Liver (tissue), 10 donors: ENCODE measurements at places on chromosomes 3 and 15. TPM values are rescaled to one million over a fixed set of nuclear protein-coding genes. Genes with fewer than 3 reads are reported as not detected.

DNA sequence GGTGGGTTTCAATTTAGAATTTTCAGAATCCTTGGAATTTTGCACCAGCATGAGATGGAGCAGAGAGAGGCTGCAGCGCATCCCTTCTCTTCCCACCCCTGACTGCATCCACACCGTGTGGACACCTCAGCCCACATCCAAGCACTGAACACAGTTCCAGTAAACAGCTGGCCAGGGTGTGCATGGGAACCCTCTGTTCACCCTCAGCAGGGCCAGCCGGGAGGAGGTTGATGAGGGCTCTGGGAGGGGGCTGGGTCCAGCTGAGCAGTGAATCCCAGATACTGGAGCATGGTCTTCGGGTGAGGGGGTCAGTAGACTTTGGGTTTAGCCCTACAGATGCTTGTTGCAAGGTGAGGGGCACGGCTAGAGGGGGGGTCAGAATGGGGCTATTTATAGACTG is 85.8 kb downstream of the RPLP1 start:
- DNase-seq, result no peak
- H3K36me3 ChIP-seq, result no peaks in the 10 kb centered on the region
- no peak overlapping the region for H3K27ac ChIP-seq
- no peak overlapping the region for H3K4me3 ChIP-seq
- H3K4me1 ChIP-seq, result no peaks in the 10 kb centered on the region

GRCh38 chr15:83955806-83956265 is 279.7 kb upstream of the GOLGA6L4 start:
- no peaks in the 10 kb centered on the region for H3K4me1 ChIP-seq
- no peak overlapping the region for H3K4me3 ChIP-seq
- H3K36me3 ChIP-seq, result no peaks in the 10 kb centered on the region
- no peak overlapping the region for H3K27ac ChIP-seq
- no peak for DNase-seq
- H3K27me3 ChIP-seq, result no peaks in the 10 kb centered on the region

DNA sequence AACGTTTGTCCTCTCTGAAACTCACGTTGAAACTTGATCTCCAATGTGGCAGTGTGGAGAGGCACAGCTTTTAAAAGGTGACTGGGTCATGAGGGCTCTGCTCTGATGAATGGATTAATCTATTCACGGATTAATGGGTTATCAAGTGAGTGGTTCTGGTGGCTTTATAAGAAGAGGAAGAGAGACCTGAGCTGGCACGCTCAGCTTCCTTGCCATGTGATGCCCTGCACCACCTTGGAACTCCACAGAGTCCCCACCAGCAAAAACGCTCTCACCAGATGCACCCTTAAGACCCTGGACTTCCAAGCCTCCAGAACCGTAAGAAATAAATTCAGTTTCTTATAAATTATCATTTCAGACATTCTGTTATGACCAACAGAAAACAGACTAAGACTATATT is 2.6 kb downstream of the PPP1R2 start:
- no peaks in the 10 kb centered on the region for H3K27me3 ChIP-seq
- H3K27ac ChIP-seq, result no peak overlapping the region
- no peak for DNase-seq

DNA sequence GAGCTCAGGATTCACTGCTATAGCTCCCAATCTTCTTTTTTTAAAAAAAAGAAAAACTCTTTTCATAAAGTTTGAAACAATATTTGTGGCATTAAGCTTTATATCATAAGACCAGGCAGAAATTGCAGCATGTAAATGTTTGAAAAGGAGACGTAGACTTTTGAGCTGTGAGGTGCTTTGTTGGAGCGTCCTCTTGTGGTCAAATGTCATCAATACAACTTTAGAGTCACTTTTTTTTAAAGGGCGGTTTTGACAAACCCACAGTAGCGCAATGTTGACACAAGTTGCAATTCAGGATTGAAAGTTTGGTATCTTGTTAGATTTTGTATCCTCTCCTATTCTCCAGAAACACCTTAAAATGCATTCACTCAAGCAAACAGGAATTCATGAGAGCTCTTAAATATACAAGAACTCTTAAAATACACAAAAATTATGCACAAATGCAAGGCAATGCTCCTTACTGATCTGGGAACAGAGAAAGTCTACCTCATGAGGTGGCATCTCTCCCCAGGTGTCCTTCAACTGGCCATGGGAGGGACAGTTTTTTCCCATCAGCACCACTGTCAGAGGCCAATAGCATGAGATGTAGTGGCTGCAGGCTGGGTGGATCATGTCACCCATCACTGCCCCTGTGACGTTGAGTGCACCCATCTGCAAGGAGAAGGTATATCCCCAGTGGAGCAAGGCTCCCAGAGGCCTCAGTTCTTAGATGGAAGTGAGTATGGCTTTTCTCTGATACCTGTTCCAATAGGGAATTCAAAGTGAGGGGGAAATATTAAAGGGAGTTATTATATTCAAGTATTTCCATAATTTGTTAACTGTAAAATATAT is 70.7 kb downstream of the ANXA2 start:
- no peak overlapping the region for H3K27ac ChIP-seq
- DNase-seq, result no peak
- no peak overlapping the region for H3K4me3 ChIP-seq
- no peaks in the 10 kb centered on the region for H3K36me3 ChIP-seq
- no peaks in the 10 kb centered on the region for H3K4me1 ChIP-seq
- no peaks in the 10 kb centered on the region for H3K27me3 ChIP-seq

DNA sequence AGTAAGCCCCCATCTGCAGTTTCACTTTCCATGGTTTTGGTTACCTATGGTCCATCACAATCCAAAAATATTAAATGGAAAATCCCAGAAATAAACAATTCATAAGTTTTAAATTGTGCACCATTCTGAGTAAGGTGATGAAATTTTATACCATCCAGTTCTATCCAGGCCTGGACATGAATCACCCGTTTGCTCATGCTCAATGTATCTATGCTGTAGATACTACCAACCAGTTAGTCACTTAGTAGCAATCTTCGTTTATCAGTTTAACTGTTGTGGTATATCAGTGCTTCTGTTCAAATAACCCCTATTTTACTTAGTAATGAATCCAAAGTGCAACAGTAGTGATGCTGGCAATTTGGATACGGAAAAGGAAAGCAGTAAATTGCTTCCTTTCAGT is 381.9 kb upstream of the AGTR1 start:
- H3K27me3 ChIP-seq, result no peaks in the 10 kb centered on the region
- no peaks in the 10 kb centered on the region for H3K36me3 ChIP-seq
- DNase-seq, result no peak
- no peak overlapping the region for H3K27ac ChIP-seq
- H3K4me3 ChIP-seq, result no peak overlapping the region
- H3K4me1 ChIP-seq, result no peaks in the 10 kb centered on the region

GRCh38 chr15:37625576-37625975 is 308.9 kb upstream of the TMCO5A start:
- H3K36me3 ChIP-seq, result no peaks in the 10 kb centered on the region
- no peak overlapping the region for H3K4me3 ChIP-seq
- DNase-seq, result no peak
- H3K27ac ChIP-seq, result no peak overlapping the region

GRCh38 chr3:113227146-113227545 is 15.8 kb downstream of the BOC start:
- no peaks in the 10 kb centered on the region for H3K27me3 ChIP-seq
- no peak overlapping the region for H3K27ac ChIP-seq
- DNase-seq, result no peak
- no peak overlapping the region for H3K4me3 ChIP-seq

GRCh38 chr3:180782195-180782984 is 103.1 kb upstream of the CCDC39 start:
- H3K4me1 ChIP-seq, result no peaks in the 10 kb centered on the region
- no peak for DNase-seq
- no peak overlapping the region for H3K27ac ChIP-seq
- no peaks in the 10 kb centered on the region for H3K27me3 ChIP-seq

DNA sequence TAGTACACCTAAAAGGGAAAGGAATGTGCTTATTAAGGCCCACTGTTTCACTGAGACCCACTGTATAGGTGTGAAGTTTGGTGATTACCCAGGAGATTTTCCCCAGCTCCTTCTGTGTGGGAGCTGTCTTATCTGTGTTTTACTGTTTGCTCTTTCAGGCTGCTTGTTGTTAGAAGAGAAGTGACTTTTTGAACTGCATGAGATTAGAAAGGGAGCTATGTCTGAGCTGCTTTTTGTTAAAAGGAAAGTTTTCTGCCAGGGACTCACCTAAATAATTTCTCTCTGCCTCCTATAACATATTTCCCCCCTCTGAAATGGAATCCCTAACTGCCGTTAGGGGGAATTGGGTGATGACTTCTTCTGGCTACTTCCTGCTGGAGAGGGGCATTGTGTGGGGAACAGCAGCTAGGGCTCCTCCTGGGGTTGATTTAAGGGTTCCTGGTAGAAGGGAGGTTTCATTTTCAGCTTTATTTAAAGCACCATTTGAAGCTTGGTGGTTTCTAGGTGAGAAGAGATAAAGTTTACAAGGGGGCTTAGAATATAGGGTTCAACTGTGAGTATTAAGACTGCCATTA is 77.1 kb upstream of the ATP11B start:
- DNase-seq, result no peak
- H3K36me3 ChIP-seq, result no peaks in the 10 kb centered on the region
- peaks cover 20% of the 10 kb centered on the region for H3K4me1 ChIP-seq
- H3K27me3 ChIP-seq, result no peaks in the 10 kb centered on the region

- H3K27me3 ChIP-seq, result no peaks in the 10 kb centered on the region
- no peak for DNase-seq
- H3K4me1 ChIP-seq, result no peaks in the 10 kb centered on the region
- H3K4me3 ChIP-seq, result no peak overlapping the region
- no peaks in the 10 kb centered on the region for H3K36me3 ChIP-seq
Measured at GRCh38 chr3:37499061-37499785, 324.8 kb upstream of the LRRFIP2 start.

DNA sequence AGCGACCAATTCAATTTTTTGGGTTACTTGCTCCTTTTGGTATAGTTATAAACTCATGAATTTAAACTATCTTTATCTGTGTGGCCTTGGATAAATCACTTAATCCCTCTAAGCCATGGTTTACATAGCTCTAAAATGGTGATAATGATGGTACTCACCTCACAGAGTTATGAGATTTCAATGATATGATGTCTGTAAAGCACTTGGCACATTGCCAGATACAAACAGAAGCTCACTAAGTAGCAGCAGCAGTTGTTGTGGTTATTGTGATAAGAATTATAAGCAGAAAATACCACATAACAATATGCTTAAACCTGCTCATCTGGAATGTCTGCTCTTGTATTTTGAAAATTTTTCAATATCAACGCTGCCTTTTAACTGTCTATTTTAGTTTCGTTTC is 185.1 kb upstream of the SNTN start:
- no peak overlapping the region for H3K4me3 ChIP-seq
- no peaks in the 10 kb centered on the region for H3K4me1 ChIP-seq
- no peak overlapping the region for H3K27ac ChIP-seq

GRCh38 chr3:193868590-193868989 is 267.4 kb upstream of the HES1 start:
- H3K4me3 ChIP-seq, result no peak overlapping the region
- H3K4me1 ChIP-seq, result no peaks in the 10 kb centered on the region
- no peaks in the 10 kb centered on the region for H3K36me3 ChIP-seq
- H3K27me3 ChIP-seq, result no peaks in the 10 kb centered on the region
- DNase-seq, result no peak

- no peaks in the 10 kb centered on the region for H3K36me3 ChIP-seq
- peak overlapping the region; percentile 88 for H3K27ac ChIP-seq
- H3K27me3 ChIP-seq, result no peaks in the 10 kb centered on the region
- DNase-seq, result peak; percentile 64
- peaks cover 4% of the 10 kb centered on the region for H3K4me1 ChIP-seq
Measured at GRCh38 chr15:90869601-90870353, 1.4 kb downstream of the FURIN start.

CELF6 gene
- 0.14 TPM for total RNA-seq

KCNAB1 gene
- 0.84 TPM for total RNA-seq

GOLGA6L4 gene
- 1.3 TPM for total RNA-seq

PTPRG gene
- total RNA-seq, result 11.2 TPM

HDDC3 gene
- total RNA-seq, result 15.3 TPM

IGF2BP2 gene
- total RNA-seq, result 35.0 TPM
